ENCODE measurements at places on chromosomes 6 and 20.
A peak's percentile ranks its signal among the peaks of the same experiment; 100 is the strongest.

- no peak for DNase-seq
Measured at GRCh38 chr6:87213364-87213763, 58.0 kb downstream of the ZNF292 start.

DNA sequence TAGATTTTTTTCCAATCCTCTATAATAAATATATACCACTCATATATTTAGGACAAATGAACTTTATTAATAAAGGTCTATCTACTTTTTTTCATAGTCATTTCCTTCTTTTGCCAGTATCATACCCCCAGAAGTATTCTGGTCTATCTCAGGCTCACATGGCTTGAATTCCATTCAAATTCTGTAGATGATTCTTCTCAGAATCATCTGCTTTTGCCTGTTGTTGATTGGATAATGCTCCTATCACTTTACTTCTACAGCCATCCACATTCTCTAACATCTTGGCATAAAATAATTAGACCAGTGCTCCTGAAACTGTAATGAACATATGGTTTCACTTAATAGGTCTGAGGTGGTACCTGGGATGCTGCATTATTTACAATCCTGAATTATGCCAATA lies 121.2 kb downstream of the GFRAL start:
- DNase-seq, result no peak

DNA sequence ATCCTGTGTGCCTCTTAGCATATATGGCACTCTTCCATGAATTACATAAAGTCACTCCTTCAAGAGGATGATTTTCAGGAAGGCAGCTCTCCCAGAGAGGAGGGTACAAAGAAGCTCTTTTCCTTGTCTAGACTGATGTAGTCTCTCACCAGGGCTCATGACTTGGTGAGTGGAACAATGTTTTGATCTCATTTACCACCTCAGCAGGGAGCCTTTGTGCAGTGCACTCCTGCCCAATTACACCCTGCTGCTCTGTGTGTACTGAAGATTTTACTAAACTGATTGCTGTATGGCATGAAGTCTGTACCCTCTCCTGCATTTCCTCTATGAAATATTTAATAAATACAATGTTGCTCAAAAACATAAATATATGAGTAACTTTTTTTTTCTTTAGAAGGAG lies 598.3 kb upstream of the HS3ST5 start:
- DNase-seq, result no peak

GRCh38 chr6:75157336-75157735 lies 48.5 kb downstream of the COL12A1 start:
- no peak for DNase-seq

DNA sequence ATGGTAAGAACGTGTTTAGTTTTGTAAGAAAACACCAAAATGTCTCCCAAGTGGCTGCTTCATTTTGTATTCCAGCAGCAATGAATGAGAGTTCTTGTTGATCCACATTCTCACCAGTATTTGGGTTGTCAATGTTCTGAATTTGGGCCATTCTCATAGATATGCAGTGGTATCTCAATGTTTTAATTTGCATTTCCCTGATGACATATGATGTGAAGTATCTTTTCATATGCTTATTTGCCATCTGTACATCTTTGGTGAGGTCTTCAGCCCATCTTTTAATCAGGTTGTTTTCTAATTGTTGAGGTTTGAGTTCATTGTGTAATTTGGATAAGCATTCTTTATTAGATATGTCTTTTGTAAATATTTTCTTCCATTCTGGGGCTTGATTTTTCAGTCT lies 436.8 kb upstream of the IRAK1BP1 start:
- no peak for DNase-seq

DNA sequence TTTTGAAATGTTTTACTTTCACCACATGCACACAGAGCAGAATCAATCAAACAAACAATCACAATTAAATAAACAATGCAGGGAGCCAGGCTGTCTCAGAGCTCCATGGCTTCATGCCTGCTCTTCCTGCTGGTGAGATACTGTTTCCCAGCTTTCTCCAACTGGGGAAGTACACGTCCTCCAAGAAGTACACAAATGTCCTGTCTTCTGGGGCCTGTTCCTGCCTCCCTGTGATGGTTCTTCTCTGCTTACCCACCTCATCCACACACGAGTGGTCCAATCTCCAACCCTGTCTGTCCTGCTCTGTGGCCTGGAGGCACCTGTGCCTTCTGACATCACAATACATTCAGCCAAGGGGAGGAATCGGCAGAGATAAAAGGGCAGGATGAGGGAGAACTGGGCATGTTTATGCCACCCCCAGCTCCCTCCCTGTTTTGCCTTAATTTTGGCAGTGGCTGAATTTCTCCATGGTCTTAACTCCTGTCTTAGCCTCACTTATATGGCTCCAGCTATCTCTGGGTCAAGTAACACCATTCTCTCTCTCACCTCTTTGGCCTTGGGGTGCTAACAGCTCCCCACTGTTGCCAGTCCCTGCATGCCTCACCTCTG lies 25.3 kb upstream of the TTPAL start:
- no peak for DNase-seq

DNA sequence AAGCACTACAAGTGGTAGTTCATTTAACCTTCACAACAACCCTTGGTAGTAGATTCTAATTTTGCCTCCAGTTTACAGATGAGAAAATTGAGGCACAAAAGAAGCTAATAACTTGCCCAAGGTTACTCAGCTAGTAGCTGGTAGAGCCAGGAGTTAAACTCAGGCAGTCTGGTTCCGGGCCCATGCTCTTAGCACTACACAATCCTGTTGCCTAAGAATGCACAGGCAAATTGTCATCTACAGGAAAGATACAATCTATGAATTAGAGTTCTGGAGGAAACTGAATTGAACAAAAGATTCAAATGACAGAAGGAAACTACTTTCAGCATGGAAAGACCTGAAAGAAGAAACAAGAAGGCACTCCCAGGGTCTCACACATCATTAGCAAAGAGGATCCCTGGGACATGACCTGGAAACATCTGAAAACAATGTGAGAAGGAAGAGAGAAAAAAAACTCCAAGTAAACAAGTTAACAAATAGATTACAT lies 56.8 kb downstream of the ZHX3 start:
- DNase-seq, result no peak

DNA sequence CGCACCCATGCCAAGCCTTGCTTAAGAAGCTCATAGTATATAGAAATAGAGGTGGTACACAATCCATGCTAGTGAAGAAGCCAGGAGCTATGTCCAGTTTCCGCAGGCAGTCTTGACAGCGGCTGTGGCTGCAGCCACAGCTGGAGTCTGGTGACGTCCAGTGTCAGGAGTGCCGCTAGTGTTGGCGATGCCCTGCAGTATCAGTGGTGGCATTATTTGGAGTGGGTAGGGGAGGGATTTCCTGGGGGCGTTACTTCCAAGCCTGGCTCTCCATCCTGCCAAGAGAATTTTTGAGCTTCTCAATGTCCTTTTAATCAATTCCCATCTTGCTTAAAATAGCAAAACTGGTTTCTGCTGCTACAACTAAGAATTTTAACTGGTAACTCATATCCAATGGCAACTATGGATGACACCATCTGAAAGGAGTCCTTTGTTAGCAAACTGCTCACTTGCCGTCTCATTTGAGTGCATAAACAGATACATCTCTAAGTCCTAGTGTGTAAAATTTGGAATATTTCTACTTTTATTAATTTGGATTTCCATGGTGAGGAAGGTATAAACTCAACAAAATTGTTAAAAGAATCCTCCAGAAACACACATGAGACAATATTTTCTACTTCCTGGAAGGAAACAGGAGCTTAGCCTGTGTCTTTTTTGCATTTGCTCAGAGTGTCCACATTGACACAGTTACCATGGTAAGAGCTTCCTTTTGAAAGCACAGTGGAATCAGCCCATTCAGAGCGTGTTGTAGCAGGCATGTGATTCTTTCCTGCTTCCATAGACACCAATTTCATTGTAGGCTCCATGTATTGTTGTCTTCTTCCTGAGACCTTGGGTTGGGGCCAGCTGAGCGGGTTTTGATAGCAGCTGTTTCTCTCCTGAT lies 44.6 kb upstream of the PXDC1 start:
- no peak for DNase-seq

DNA sequence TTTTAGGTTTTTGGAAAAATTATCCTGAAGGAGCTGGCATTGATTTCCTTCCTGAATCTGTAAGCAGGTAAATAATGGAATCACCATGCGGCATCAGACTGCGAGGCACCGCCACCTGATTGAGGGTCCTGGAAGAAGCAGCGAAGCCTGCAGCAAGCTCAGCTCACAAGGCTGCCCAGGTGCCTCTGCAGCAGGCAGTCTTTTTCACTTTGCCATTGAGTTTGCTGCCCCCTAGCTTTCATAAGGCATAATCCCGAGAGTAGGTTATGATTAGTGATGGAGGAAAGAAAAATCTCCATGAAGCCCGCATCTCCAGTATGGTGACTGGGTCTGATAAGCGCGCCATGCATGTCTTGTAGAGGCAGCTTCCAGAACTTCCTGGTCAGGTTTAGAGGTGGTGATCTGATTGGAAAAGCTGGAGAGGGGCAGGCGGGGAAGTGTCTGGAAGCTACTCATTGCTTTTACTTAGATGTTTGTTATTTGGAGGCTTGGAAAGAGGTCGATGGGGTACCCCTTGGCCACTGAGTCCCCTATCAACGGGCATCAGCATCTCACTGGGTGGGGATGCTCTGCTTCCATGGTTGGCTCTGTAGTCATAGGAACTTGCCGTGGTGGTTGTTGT lies 26.7 kb downstream of the IYD start:
- DNase-seq, result peak; percentile 4
